NCI-H82 (cell line): ENCODE measurements at places on chromosomes 6 and 20.

DNA sequence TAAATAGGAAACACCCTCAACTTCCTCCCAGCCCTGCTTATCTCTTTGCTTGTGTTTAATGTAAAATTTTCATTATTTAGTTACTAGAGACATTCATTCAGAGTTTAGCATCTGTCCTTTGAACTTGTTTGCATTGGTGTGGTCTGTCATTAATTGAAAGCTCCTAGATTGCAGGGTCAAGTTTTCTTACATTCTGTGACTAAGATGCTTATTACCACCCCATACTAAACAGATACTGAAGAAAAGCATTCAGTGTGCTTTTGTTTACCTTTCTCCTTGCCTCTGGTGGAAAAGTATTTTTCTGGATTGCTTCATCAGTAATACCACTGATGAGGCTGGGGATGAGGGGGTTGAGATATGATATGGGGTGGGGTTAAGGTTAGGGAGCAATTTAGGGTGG lies 199.0 kb downstream of the SAMD5 start:
- DNase-seq: no peak

GRCh38 chr6:100877851-100878250 lies 3.3 kb downstream of the ASCC3 start:
- DNase-seq: no peak

- no peak for DNase-seq
Observed at GRCh38 chr20:36856691-36857635, 19.0 kb upstream of the TLDC2 start.

DNA sequence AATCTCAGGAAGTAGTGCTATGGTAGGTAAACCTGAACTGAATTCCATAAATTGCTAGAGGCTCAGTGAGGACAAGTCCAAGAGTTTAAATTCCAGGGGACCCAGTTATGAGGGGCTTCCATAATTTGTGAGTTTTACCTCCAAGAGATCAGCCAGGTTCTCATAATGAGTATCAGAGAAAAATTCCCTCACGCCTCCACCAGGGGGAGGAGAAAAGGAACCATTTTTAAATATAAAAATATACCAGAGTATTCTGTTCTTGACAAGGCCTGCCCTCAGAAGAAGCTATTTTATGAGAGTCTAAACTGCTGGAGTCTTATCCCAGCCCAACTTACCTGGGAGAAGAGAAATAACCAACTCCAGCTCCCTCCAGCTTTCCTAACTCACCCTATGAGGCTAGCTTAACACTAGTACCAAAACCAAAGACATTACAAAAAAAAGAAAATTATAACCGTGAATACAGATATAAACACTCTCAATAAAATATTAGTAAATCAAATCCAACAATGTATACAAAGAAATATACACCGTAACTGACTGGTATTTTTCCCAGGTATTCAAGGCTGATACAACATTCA lies 158.7 kb downstream of the TFAP2A start:
- DNase-seq: peak; percentile 32

DNA sequence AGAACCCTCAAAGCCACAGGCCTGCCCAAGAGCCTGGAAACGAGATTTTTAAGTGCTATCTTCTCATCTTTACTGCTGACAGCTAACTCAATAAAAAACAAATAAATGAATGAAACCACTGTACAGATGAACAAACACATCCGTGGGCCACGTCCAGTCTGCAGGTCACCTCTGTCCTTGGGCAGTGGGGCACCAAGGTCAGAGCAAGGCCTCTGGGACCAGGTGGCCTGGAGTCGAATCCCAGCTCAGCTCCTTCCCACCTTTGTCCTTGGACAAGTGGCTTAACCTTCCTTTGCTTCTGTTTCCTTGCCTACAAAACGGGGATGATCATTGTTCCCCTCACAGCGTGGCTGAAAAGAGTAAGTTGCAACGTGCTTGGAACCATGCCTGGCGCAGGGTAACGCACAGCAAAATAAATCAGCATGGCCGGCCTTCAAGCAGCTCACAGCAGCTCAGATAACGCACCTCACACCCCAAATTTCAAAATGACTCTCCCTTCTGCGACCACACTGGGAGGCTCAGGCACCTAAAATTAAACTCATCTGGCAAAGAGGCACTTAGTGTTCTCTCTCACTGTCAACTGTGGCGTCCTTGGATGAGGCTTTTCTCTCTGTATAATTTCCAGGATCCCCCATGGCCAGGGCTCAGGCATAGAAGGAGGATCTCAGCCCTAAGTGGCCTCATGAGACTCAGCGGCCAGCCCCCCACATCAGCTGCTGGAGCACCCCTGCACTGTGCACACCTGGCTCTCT lies 35.7 kb downstream of the RRBP1 start:
- peak; percentile 42 for DNase-seq
